Karpas-422 (cell line): ENCODE measurements at places on chromosomes 1 and 21. TPM values are rescaled to one million over a fixed set of nuclear protein-coding genes. Genes with fewer than 3 reads are reported as not detected.

DNA sequence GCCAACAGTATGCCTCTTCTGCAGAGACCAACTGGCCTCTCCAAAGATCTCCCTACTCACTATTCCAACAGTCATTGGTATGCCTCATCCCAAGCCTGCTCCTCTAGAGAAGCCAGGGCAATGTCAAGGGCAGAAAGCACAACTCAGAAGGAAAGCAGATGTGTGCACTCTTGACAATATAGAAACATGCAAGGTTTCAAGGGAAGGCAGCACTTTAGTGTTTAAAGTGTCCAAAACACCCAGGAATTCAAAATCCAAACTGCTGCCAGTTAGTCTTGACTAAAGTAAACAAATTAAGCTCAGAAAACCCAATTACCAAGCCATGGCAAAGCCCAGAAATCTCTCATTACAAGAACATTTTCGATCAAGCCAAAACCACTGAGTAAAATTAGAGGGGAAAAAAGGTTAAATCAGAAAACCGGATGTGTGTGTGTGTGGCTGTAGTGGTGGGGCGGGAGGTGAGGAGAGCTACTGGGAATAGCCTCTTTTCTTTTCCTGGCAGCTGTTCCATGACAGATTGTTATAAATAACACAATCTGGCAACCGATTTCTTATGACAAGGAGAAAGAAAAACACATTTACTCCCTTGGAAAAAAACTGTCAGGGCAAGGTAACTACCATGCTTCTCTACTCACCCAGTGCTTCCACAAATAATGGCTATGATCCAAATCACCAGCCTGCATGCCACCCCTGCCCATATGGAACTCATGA lies 39.2 kb downstream of the EIF2B3 start:
- no peak overlapping the region for H3K4me3 ChIP-seq
- DNase-seq: no peak
- H3K4me1 ChIP-seq: peaks cover 12% of the 10 kb centered on the region

GRCh38 chr1:182135946-182136345 lies 74.4 kb upstream of the ZNF648 start:
- H3K36me3 ChIP-seq: no peaks in the 10 kb centered on the region
- H3K4me3 ChIP-seq: no peak overlapping the region
- no peak for DNase-seq
- no peaks in the 10 kb centered on the region for H3K27me3 ChIP-seq

GRCh38 chr1:16212251-16212961 lies at the start of gene ARHGEF19:
TSS of gene ARHGEF19 (minus strand) at chr1:16212652. CDS start at chr1:16209054, 3,598 bp downstream.
- no peaks in the 10 kb centered on the region for H3K36me3 ChIP-seq
- no peaks in the 10 kb centered on the region for H3K27me3 ChIP-seq
- H3K27ac ChIP-seq: no peak within 1 kb of the TSS

- DNase-seq: no peak
- no peak overlapping the region for H3K4me3 ChIP-seq
- no peak overlapping the region for H3K27ac ChIP-seq
- H3K36me3 ChIP-seq: no peaks in the 10 kb centered on the region
- H3K27me3 ChIP-seq: no peaks in the 10 kb centered on the region
- peaks cover 12% of the 10 kb centered on the region for H3K4me1 ChIP-seq
Measured at GRCh38 chr1:175599212-175599705, 144.1 kb downstream of the TNR start.

DNA sequence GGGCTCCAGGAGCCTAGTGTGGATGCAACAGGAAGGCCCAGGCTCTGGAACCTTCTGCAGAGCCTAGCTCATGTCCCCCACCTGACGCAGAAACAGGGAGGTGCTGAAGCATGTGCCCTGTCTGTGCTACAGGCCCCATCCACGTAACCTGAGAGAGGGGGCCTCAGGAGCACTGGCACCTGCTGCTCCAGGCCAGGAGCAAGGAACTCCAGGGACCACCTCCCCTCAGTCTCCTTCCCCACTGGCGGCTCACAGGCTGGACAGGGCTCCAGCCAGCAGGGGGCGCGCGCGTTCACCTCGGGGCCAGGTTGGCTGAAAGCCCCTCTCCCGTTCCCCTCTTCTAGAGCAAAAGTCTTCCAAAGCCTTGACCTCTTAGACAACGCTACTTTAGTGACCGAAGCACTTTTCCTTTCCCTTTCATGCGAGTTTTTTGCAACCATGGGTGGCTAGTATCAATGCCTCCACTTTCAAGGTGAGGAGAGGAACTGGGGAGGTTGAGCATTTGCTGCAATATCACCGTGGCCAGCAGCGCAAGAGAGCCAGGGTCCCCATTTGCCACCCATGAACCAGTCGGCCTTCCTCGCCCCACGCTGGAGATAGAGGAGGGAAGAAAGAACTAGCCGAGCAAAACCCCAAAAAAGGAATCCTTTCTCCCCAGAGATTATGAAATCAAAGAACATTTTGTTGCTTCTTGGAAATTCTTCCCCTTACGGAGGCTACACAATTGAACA lies 52.4 kb upstream of the GPR157 start:
- H3K4me1 ChIP-seq: no peaks in the 10 kb centered on the region
- H3K27me3 ChIP-seq: no peaks in the 10 kb centered on the region
- no peak overlapping the region for H3K27ac ChIP-seq
- no peak overlapping the region for H3K4me3 ChIP-seq

DNA sequence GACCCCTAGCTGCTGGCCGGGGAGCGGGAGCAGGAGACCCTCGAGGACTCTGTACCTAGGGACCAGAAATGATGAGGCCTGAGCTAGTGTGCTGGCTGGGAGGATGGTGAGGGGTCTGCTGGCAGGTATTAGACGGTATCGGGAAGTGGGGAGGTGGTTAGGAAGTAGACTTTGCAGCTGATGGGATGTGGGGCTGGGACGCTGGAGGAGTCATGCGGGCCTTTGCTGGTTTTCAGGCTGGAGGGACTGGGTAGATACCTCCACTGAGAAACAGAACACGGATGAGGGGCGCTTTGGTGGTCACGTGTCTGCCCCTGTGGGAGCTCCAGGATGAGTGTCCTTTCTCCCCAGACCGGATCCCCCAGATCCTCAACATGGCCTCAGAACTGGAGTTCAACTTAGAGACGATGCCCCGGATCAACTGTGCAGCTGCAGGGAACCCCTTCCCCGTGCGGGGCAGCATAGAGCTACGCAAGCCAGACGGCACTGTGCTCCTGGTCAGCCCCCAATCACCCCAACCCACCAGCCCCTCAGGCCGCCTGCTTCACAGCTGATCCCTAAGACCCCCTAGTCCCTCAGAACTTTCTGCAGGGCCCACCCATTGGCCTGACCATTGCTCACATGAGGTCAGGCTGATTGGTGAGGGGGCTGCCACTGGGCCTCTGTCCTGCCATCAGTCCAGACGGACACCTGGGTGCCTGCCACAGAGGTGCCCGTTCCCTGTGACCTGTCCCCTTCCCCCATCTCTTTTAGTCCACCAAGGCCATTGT lies 8.0 kb downstream of the TIE1 start:
- H3K36me3 ChIP-seq: no peaks in the 10 kb centered on the region
- no peak overlapping the region for H3K4me3 ChIP-seq
- no peak overlapping the region for H3K27ac ChIP-seq
- no peaks in the 10 kb centered on the region for H3K27me3 ChIP-seq
- no peak for DNase-seq
- peaks cover 10% of the 10 kb centered on the region for H3K4me1 ChIP-seq

GRCh38 chr1:218765753-218766152 lies 407.9 kb upstream of the LYPLAL1 start:
- no peak overlapping the region for H3K4me3 ChIP-seq
- no peaks in the 10 kb centered on the region for H3K27me3 ChIP-seq
- H3K36me3 ChIP-seq: no peaks in the 10 kb centered on the region
- no peaks in the 10 kb centered on the region for H3K4me1 ChIP-seq

RGS8 gene
- 20.5 and 25.5 TPM in 2 replicates for total RNA-seq
